Smooth muscle cell of the coronary artery (primary cell): ENCODE measurements at places on chromosomes 7 and 10. TPM values are rescaled to one million over a fixed set of nuclear protein-coding genes. Genes with fewer than 3 reads are reported as not detected.

Gene GNAT3
- not detected in 2 replicates for total RNA-seq

Gene MCM7
- total RNA-seq: 23.5 and 39.1 TPM in 2 replicates

Gene UTF1
- total RNA-seq: not detected in 2 replicates

Gene CHAT
- total RNA-seq: not detected in 2 replicates

Gene SRI
- 97.3 and 99.0 TPM in 2 replicates for total RNA-seq

Gene DPP6
- total RNA-seq: not detected in 2 replicates

Gene TRPV5
- not detected in 2 replicates for total RNA-seq

Gene NEURL1
- total RNA-seq: under 0.01 TPM in 2 replicates

Gene WNT16
- 1.6 TPM in 1 of 2 replicates, not detected in the other for total RNA-seq

Gene PNLIPRP1
- not detected in 2 replicates for total RNA-seq

Gene P4HA1
- 206 and 253 TPM in 2 replicates for total RNA-seq

Gene VAX1
- total RNA-seq: not detected in 2 replicates

Gene OPN4
- total RNA-seq: not detected in 2 replicates

Gene DNAH11
- 0.30 and 0.59 TPM in 2 replicates for total RNA-seq

Gene GIMAP5
- total RNA-seq: 0.08 and 0.12 TPM in 2 replicates

Gene DPYSL4
- total RNA-seq: 4.9 and 7.2 TPM in 2 replicates

Gene SGCE
- 57.0 and 94.5 TPM in 2 replicates for total RNA-seq

Gene GRM3
- not detected in 2 replicates for total RNA-seq

Gene IGFBP3
- 73.8 and 149 TPM in 2 replicates for total RNA-seq
